ENCODE measurements at places on chromosomes 5 and 9.

DNA sequence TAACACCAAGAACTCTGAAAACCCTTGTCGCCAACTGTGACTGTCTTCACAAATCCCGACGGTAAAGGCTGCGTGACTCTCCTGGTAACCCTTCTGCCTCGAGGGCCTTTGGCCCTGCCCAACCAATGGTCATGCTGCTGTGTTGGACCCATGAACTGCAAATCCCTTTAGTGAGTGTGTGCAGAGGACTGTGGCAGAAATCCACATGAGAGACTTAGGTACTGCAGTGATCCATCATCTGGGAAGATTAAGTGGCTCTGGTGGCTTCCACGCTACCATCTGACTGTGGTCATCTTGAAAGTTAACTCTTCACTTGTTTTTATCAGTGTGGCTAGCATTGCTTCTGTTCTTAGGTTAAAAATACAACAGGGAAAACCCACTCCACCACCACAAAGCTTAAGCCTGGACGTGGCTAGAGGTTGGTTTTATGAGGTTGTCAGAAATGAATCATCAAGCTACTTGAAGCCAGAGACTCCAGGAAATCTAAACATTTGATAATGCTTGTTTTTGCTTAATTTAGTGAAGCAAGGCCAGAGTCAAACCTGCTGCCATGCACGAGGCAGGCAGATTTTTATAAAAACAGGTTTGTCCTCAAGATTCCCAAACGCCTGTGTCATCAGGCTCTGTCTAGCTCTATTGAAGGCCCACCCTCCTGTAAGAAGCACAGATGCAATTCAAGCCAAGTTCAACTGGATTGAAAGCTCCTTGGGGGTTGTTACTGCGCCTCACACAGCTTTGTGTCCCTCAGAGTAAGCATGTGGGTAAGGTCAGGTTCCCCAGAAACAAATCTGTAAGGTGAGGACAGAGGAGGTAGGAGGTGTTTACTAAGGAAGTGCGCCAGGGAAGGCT, 52.7 kb upstream of the ERCC6L2 start:
- DNase-seq, result no peak

- DNase-seq, result no peak
Observed at GRCh38 chr5:59065554-59065953, 482.7 kb downstream of the RAB3C start.

DNA sequence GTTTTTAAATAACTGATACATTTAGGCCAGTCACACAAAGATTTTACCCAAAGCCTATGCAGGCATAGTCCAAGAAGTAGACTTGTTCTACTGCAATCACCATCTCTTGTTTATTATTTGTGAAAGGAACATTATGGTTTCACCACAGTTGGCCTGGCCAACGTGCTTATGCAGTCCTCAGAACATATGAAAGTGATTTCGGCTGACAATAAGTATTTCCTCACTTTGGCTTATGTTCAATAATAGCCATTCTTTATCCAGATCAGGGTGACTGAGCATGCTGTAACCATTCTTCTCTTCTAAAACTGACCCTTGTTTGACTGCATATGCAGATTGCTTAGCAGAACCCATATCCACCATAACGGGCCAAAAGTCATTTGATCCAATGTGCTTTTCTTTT, 76.6 kb upstream of the CCDC152 start:
- DNase-seq, result no peak

GRCh38 chr5:88698290-88698689, 184.7 kb downstream of the MEF2C start:
- no peak for DNase-seq

GRCh38 chr5:32618962-32619361, 33.6 kb downstream of the SUB1 start:
- DNase-seq, result no peak
